ENCODE measurements at places on chromosomes 7 and 10. TPM values are rescaled to one million over a fixed set of nuclear protein-coding genes. Genes with fewer than 3 reads are reported as not detected.

SLC13A1 gene
- polyA plus RNA-seq = 24.0 TPM

SPDYE2B gene
- polyA plus RNA-seq = 0.89 TPM

DNA sequence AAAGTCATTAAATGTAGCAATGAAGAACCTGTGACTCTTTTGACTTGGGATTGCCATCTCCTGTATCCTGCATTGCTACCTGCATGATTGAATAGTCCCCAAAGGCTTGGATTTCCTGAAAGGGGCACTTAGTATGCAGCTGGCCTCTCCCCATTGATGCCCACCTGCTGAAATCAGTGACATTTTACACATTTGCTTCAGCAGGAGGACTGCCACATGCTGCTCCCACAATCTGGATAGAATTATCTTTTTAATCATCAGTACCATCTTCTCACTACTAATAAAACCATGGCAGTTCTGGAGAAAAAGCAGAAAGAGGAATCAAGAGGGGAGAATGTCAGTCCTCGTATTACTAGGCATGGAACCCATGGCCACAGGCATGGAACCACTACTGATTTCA is 67.8 kb downstream of the SLC13A1 start:
- no peak for DNase-seq

- DNase-seq = no peak
Observed at GRCh38 chr7:70734411-70734810, 397.5 kb upstream of the GALNT17 start.

GRCh38 chr10:63901228-63901627 is 380.0 kb downstream of the REEP3 start:
- DNase-seq = no peak

DNA sequence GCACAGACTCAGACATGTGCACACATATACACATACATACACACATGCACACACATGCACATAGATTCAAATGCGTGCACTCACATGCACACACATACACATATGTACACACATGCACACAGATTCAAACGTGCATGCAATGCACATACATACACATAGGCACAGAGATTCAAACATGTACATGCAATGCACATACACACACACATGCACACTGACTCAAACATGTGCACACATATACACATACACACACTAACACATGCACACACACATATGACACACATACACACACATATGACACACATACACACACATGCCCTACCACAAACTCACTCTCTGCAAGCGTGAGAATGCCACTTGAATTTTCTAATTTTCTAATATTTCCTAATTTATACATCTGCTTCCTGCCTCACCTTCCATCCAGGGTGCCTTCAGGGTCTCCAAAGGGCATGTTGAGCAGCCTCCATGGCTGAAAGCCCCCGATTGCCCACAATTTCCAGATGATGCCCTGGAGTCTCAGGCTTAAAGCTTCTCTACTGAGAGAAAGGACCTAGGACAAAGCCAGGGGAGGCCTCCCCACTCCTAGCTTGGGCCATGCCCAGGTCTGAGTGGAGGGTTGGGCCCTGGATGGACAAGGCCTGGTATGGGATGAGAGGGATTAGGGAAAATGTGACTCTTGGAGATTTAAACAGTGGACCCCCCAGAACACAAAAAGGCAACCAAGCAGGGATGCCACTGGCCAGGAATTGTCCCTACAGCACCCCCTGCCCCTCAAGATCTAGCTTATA is 487.1 kb downstream of the TCERG1L start:
- DNase-seq = no peak

- DNase-seq = peak; percentile 2
Observed at GRCh38 chr7:136925044-136925443, 56.6 kb downstream of the CHRM2 start.

- DNase-seq = no peak
Observed at GRCh38 chr7:135682191-135682590, 19.9 kb downstream of the STMP1 start.

DNA sequence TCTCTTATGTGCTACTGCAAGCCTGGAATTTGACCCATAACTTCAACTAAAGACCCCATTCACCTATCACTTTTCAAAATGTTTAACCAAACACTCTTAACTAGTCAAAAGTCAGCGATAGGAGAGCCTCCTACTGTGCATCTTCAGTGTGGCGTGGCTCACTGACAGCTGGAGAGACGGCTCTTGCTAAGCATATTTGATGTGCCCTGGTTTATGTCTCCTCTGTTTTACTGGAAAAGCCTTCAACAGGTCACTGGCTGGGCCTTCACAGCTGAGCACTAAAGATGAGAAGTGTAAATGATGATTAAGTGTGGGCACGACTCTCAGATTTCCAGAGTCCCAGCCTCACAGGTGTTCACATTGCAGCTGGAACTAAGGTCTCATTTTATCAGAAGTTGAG is 472.1 kb downstream of the SEMA3D start:
- no peak for DNase-seq

DNA sequence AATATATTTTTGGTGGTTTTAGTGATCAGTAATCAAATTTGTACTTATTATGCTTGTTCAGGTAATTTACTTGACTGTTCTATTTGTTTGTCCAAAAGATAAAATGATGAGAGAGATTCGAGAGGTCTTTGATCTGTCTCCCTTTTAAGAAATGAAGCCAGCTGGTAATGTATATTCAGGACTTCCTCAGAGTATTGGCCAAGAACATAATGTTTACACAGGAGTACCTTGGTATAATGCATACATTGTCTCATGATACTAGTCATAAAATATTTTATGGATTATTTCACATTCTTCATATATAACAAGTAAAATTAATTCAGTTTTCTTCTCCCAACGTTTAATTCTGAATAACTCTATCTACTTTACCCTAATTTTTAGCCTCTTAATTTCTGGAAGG is 100.9 kb downstream of the REEP3 start:
- no peak for DNase-seq

- DNase-seq = no peak
Observed at GRCh38 chr10:16828701-16829175, 11.5 kb upstream of the RSU1 start.

Data from renal cortex interstitium (tissue), 15 donors.